Globus pallidus (tissue), 1 donor: ENCODE measurements at places on chromosomes 5 and 9.

DNA sequence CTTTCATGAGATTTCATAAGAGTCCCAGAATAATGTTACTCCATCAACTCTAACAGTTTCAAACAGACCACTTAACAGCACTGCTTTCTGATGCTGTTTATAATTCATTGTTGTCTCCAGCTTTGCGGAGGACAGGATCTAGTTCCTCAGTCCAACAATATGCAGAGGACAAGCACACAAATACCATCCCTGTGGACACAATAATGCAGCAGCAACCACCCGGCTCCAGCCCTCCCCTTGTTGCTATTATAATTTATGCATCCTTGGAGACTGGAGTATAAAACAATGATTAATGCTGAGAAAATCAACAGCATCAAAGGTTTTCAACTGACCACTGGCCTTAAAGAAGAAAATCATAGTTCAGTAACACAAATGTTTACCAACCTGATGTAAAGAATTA is 108.3 kb downstream of the DENND1A start:
- no peak for DNase-seq

DNA sequence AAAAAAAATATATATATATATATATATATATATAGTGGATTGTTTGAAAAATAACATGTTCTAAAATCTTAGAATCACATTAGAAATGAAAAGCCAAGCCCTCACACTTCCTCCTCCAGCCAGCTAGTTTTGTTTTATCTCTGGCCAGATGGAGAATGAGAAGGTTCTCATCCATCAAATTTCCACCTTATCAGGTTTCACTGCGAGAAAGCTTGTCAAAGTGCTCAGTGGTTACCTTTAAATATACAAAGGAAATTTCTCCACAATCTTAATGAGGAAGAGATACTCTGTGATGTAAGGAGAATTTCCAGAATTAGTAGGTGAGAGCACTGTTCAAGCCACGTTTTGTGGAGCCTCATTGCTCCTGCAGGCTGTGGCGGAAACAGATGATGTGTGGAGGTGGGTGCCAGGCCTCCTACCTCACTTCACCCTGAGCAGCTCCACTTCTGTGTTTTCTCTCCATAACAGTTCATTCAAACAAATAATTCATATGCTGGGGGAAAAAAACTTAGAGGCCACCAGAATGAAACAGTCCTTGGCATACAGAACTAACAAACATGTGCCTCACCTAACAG is 71.9 kb downstream of the CDK5RAP2 start:
- DNase-seq = no peak

DNA sequence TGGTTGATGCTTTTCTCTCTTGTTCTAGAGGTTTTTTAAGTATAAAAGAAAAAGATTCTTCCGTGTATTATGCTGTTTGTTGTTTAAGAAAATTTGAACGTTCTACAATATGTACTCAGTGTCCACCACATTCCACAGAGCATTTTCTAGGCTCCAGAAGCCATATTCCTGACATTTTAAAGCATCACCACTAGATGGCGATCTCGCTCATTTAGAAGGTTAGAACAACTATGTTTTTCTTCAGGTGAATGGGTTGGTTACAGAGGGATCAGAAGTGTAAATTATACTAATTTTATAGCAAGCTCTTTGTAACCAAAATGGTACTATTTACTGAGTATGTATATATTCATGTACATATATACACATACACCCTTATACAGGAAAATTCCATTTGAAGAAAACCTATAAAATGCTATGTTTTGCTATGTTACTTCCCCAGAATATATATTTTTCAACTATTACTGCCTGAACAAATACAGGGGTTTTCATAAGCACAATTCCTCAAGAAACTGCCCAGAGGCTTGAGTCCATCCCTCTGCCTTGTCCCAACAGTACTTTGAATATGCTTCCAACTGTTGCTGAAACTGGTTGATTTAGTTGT is 284.3 kb downstream of the CCDC171 start:
- peak; percentile 31 for DNase-seq

- DNase-seq = no peak
Observed at GRCh38 chr9:4686584-4686983, 7.2 kb downstream of the CDC37L1 start.

- DNase-seq = no peak
Observed at GRCh38 chr5:147177125-147177840, 57.5 kb upstream of the STK32A start.

GRCh38 chr5:112757468-112758208 is 20.0 kb downstream of the APC start:
- DNase-seq = peak; percentile 79
